ENCODE measurements at places on chromosomes 16 and 17. TPM values are rescaled to one million over a fixed set of nuclear protein-coding genes. Genes with fewer than 3 reads are reported as not detected.

The CASKIN1 gene
- 0.02 TPM for polyA plus RNA-seq

The GJD3 gene
- polyA plus RNA-seq: 0.41 TPM

The KRT28 gene
- not detected for polyA plus RNA-seq

The KRTAP2-3 gene
- 1.3 TPM for polyA plus RNA-seq

The TCAP gene
- 0.12 TPM for polyA plus RNA-seq

The CD79B gene
- not detected for polyA plus RNA-seq

The SSTR5 gene
- polyA plus RNA-seq: not detected

DNA sequence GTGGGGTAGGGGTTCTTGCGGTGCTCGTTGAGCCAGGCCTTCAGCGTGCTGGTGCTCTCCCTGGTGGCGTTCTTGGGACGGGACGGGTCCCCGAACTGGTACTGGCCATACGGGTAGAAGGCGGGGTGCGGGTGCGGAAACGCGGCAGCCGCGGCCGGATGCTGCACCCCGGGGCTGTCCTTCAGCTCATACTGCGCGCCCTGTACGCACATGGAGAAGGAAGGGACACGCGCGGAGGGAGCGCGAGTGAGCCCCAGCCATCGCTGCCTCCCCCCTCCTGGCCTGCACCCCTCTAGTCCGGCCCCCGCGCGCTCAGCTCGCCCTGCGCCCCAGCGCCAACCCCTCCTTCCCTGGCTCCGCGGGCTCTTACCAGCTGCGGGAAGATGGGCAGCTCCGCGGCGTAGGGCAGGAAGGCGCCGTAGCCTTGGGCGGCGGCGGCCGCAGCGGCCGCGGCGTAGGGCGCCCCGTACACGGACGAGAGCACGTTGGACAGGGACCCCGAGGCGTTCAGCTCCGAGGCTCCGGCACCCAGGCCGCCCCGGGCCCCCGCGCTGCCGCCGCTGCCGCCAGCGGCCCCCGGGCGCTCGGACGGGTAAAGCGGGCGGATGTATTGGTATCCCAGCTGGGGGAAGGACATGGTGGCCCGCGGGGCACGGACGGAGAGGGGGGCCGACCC is 1.0 kb downstream of the IRX3 start:
- DNase-seq: no peak

- DNase-seq: no peak
Observed at GRCh38 chr17:5419959-5420653, at the start of gene RPAIN. Gene RPAIN (plus strand): TSS chr17:5420182. CDS start chr17:5420211, 29 bp downstream.

DNA sequence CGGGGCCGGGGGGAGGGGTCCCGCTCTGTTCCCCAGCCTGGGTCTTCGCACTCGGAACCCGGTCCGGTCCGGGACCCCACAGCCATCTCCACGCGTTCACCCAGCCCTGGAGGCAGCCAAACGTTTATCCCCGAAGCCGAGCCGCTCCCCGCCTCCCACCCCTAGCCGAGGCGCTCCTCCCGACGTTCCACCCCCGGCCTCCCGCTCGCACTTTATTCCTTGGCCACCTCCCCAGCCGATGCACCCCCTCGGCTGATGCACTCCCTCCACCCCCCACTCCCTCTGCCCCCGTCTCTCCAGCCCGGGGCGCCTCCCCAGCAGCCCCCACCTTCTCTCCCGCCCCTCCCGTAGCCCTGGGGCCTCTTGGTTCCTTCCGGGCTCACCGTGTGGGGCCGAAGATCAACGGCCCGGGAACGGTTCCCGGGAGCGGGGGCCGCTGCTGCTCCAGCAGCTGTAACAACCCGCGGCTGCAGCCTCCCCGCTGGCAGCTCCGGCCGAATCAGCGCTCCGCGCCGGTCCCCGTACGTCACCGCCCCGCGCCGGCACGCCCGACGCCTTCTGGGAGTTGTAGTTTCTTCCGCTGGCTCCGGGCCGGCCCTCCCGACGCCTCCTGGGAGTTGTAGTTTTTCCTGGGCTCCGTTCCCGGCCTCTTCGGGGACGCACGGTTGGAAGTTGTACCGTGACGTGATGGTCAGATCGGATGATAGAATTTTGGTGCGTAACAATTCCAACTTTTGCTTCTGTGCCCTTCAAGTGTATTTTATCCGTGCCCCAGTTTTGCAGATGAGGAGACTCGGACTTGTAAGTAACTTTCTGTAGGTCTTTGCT is at the start of the genes LRRC3C and ORMDL3:
Gene LRRC3C (plus strand): TSS at position 632 of the 828 bp plus-strand sequence. CDS start 13,792 bp downstream, outside the sequence.
Gene ORMDL3 (minus strand): TSS at position 501 of the 828 bp plus-strand sequence. CDS start 3,398 bp downstream, outside the sequence.
- DNase-seq: peak; percentile 76

DNA sequence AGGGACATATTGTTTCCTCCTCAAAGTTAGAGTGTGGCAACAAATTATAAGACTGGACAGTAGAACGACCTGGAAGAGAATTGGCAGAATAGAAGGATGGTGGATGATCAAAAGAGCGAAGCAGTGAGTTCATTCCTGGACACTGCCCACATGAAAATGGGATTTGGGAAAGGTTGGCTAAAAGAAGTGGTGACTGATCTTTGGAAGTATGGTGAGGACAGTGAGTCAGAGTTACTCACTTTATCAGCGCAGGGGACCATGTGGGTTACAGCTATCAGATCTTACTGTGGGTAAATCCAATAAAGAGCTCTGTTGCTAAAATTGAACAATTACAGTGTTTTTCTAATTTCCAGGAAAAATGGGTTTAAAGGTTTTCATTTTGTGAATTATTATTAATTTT is 2.7 kb upstream of the TANC2 start:
- DNase-seq: no peak

- DNase-seq: no peak
Observed at GRCh38 chr16:57803134-57803990, 1.1 kb upstream of the KIFC3 start.

GRCh38 chr17:7712111-7712771 is 5.3 kb upstream of the DNAH2 start:
- DNase-seq: no peak

- DNase-seq: no peak
Observed at GRCh38 chr16:87891764-87892163, 22.5 kb upstream of the SLC7A5 start.

- DNase-seq: no peak
Observed at GRCh38 chr16:77574867-77575624, 140.2 kb upstream of the ADAMTS18 start.

GRCh38 chr17:21248500-21248899 is 4.7 kb downstream of the NATD1 start:
- no peak for DNase-seq

- DNase-seq: no peak
Observed at GRCh38 chr17:4810696-4811290, 3.8 kb downstream of the PLD2 start.

DNA sequence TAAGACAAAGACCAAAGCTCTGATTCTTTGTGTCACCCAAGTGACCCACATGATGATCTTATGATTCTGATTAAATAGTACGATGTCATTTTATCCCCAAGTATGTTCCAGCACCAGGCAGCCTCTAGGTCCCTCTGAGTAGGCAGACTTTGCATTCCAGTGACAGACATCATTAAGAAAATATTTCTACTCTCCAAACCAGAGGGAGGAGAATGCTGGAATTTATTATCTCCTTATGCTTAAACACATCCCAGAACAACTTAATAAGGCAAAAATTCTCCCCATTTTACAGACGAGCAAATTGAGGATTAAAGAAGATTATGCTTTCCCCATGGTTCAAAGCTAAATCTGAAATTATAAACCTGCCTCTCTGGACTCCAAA is 192.8 kb upstream of the CDH11 start:
- DNase-seq: no peak

DNA sequence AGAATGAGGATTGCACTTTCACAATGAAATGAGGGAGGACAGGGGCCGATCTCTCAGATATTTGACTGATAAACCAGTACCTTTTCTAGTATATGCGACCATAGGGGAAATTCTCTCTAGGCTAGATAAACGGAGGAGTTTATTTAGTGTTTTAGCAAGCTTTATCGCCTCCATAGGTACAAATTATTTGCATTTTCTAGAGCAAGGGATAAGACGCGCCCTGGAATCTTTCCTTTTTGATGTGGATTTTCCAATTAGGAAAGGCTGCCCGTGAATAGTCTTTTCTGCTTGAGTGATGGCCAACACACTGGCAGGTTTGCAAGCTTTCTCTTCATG is 351 bp upstream of the GDPD1 start:
- DNase-seq: no peak

DNA sequence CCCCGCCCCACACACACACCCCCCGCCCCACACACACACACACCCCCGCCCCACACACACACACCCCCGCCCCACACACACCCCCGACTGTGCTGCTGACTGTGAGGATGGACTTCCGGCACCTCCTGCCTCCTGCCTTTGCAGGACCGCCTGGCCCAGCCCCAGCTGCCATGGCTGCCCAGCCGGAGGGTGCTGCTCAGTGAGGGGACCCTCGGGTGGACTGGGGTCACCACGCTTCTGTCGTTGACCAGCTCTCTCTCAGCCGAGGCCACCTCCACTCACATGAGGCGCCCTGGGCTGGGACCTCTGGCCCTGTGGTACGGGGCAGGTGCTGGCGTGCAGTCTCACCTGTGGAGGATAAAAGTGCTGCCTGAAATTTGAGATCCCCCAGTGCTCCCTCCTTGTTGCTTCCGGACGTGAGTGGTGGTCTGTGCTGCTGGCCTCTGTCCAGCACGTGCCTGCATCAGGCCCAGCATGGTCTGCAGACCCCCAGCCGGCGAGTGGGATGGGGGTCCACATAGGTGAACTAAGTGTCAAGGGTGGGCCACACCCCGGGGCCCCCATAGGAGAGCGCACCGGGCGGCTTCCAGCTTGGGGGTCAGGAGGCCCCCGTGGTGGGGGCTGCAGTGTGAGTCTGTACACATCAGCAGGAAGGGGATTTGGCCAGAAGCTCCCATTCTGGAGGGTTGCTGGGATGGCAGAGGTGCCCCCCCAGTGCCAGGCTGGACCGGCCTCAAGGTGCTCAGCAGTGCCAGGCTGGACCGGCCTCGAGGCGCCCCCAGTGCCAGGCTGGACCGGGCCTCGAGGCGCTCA is 11.2 kb downstream of the METRNL start:
- DNase-seq: no peak

DNA sequence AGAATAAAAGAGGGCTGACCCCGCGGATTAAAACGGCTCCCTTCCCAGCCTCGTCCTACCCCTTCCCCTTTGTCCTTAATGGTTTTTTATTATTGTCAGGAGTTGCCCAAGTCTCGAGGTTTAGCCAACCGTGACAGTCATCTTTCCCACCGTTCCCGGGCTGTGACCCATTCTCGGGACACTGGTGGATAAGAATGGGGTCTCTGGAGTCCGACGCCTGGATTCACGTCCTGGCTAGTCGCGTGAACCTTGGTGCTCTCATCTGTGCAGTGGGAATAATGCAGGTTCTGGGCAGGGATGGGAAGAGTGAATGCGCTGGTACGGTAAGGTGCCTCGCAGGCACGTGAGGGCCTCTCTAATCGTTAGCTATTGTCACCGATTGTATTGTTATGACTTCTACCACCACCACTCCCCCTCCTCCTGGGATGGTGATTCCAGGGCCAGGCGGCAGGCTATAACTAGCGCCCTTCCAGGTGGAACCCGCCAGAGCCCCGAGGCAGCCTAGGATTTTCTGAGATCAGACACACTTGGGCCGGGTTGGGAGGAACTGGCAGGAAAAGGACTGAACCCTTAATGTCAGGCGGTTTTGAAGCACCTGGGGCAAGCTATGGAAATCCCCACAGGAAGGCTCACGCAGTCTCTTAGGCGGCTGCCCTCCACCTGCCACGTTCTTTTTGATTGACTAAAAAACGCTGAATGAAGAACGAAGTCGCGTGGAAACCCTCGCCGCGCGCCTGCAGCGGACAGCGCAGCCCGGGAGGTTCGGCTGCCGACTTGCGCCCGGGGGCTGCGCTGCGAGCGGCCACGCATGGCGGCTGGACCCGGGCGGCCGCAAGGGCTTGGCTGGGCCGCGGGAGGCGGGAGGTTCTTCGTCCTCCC is 2.7 kb downstream of the HS3ST3B1 start:
- no peak for DNase-seq

DNA sequence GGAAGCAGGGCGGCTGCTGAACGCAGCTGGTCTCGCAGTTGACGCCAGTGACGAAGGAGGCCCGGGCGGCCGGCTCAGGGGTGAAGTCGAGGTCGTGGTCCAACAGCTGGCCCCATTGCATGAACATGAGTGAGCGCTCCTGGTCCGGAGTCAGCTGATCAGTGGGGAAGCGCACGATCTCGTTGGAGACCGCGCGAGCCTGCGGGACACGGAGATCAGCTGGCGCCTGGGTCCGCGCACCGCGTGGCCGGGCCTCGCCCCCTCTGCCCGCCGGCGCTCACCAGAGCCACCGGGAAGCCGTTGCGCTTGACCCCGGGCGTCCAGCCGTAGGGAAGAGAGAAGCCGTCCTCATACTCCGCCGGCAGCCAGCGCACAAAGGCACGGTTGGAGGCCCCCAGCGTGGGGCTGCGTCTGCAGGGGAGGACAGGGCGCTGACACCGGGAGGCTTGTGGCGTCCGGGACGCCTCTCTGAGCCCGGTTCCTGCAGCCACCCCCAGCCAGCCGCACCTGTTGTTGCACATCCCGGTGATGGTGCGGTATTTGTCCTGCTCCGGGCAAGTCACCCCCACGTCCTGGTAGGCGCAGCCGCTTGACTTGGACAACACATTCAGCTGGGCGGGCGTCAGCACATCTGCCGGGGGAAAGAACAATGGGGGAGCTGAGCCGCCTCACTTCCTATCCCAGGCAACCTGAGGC is 1.6 kb downstream of the MPO start:
- DNase-seq: no peak

- DNase-seq: no peak
Observed at GRCh38 chr16:53503991-53504663, 1.1 kb upstream of the AKTIP start.

- no peak for DNase-seq
Observed at GRCh38 chr17:47897561-47897960, 1.5 kb downstream of the SP2 start.

DNA sequence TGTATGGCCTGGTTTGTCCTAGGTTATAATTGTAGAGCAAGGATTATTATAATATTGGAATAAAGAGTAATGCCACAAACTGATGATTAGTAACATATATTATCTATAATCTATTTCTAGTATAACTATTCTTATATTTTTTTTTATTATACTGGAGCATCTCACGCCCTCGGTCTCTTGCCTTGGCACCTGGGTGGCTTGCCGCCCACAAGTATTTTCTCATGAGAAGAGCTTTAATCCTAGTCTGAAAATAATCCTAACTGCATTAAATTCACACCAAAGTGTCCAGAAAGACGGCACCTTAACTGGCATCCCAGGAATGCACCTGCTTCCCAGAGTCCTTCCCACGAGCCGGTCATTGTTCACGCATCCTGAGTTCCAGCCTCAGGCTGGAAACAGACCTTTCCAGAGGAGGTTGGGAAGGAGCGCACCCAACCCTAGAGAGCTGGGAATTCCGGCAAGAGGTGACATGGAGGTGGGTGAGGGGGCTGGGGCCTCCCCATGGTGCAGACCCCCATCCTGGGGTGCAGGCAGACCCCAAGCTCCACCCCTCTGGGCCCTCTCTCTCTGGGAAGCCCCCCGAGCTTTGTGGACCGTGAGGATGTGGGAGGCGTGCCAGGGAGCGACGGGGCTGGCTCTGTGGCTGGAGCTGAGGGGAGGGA is 15.9 kb downstream of the CHMP1A start:
- DNase-seq: no peak

DNA sequence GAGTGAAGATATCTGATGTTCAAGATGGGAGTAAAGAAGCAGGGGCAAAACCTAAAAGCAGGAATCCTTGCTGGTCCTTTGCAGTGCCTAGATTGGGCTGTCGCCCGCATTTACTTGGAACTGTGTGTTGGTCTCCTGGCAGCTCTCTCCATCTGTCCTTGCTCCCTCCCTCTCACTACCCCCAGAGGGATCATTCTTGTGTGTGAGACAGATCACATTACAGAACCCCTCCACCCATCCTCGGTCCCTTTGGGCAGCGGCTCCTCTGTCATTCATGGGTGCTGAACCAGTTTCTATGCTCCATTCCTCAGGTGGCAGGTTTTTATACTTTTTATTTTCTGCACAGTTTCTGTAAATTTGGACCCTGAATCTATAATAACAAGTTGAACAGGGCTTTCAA is 99.4 kb upstream of the MYOCD start:
- DNase-seq: no peak

- DNase-seq: peak; percentile 49
Observed at GRCh38 chr16:53892155-53892554, 188.2 kb downstream of the FTO start.

Data from AG04450 (cell line).